ENCODE measurements at places on chromosomes 2 and 18.
A peak's percentile ranks its signal among the peaks of the same experiment; 100 is the strongest.

DNA sequence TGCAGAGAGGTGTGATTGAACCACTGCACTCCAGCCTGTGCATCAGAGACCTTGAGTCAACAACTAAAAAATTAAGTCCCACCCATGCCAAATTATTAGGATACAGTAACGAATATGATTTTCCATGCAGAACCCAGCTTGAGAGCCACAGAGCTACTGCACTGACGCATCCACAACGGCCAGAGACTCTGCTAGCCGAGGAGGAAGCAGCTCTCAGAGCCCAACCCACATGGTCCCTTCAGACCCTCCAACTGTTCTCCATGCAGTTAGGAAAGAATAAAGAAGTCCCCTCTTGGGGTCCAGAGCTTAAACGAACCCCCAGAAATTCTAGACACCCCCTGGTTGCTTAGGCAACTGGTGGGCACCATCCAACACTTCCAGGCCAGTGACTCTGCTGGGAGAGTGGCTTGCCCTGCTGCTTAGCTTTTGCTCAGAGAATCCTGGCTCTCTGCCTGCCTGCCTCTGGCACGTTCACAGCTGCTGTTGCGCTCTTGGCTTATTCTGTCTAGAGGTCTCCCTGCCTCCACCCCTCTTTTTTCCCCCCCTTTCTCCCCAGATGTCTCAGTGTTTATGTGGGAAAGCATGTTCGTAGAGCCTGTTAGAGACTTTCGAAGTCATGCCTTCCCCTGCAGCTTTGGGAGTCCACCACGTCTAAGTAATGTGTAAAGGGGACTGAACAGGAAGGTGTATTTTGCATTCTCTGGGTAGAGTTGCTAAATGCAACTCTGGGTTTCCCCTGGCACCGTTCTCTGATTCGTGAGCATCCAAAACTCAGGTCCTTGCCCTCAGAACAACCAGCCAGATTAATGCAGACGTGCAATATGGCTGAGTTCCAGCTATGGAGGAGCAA lies 26.0 kb upstream of the SP3 start:
- DNase-seq = peak; percentile 96

DNA sequence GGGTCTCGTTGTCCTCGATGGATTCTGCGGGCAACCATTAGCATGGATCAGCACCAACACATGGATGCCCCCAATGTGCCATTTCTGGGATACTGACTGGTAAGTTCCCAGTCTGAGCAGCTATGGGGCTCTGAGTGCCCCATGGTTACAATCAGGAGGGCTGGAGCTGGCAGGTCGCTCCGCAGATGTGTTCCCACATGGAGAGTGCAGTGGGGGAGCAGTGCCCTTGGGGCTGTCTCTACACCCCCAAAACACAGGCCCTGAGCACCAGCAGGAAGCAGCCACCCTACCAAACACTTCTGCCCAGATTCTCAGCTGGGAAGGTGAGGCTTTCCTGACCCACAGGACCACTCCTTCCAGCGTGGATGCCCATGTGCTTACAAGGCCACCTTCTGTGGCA lies 8.0 kb downstream of the NGEF start:
- DNase-seq = peak; percentile 69

DNA sequence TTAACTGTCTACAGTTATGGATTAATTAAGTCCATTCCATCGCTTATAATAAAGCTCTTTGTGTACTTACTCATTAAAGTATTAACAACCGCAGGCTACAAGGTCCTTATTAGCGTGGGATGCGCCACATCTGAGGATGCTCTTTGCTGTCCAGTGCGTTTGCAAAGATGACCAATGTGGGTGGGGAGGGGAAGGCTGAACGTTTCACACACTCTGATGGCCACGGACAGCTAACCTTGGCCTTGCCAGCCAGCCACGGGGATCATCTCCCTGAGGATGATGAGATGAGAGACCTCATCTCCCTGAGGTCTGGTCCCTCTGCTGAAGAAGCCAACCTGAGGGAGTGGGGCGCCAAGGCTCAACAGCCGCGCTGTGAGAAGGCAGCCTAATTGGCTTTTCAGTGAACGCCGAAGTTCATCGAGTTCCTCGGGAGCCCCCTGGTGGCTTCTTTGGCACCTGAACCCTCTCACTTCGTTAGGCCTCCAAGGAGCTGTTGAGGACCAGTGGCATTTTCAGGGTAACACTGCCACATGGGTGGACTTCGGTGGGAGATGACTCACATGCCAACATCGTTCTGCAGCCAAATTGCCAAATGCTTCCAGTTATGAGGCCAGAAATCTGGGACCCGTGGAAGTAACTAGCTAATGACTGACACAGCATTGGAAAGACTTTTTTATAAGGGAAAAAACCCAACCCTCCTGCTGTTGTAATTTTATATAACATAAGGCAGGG lies 69.3 kb upstream of the SEC11C start:
- DNase-seq = peak; percentile 97

- no peak for DNase-seq
These were observed 167.3 kb upstream of the SRD5A2 start for GRCh38 chr2:31748041-31748440.

DNA sequence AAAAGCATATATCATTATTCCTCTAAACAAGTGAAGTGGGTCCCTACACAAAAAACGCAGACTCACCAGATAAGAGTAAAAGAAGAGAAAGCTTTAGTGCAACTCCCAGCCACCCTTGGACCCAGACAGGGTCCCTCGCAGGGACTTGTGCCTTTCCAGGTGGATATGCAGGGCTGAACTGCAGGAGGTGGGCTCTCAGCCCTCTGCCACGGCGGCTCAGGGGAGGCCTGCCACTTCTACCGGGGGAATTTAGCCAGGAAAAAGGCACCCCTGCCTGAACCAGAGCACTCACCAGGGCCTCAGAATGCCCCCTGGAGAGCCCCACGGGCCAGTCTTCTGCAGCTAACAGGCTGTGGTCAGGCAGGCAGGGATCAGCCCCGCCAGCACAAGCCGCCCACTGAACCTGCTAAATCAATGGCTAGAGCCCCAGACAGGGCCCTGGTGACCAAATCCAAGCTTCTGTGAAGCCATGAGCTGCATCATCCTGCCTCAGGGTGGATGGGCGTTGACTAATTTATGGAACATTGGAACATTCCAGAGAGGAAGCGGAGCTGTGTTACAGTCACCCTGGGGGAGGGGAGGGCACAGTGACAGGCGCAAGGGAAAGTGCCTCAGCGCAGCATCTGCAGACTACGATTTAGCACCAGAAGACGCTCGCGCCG lies 209.3 kb downstream of the EIPR1 start:
- no peak for DNase-seq

DNA sequence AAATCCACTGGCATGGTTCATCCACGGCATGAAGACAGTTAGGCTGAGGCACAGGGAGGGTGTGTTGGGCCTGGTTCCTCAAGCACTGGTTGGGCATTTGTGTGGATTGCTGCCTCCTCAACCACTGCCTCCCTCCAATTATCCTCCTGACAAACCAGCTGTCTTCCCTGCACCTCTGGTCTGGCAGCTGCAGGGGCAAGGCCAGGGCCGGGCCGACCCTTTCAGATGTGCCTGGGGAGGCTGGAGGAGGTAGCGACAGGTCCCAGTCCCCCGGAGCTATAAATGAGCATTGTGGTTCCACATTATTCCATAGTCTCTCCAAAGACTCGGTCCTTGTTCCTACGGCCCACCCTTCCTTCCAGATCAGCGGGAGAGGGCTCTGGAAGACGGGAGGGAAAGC lies 86.2 kb downstream of the MBP start:
- peak; percentile 78 for DNase-seq

DNA sequence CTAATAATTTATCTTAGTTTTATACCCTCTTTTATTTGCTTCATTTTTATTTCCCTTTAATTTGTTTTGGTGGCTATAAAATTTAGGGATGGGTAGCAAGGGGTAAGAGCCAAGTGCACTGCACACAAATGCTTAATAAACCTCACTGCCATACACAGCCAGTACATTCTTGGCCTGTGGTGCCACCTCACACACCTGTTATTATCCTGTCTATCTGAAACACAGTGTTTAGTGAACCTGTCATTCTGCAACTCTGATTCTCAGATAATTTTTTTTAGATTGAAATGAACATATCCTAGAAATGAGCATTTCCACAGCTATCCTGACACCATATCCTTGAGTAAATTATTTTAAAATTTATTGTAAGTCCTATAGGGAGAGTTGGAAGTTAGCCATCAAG lies 807.5 kb downstream of the DCC start:
- no peak for DNase-seq

GRCh38 chr18:26574958-26575864 lies 26.9 kb upstream of the KCTD1 start:
- DNase-seq = peak; percentile 39

GRCh38 chr2:236010920-236011685 lies 157.1 kb downstream of the GBX2 start:
- no peak for DNase-seq

DNA sequence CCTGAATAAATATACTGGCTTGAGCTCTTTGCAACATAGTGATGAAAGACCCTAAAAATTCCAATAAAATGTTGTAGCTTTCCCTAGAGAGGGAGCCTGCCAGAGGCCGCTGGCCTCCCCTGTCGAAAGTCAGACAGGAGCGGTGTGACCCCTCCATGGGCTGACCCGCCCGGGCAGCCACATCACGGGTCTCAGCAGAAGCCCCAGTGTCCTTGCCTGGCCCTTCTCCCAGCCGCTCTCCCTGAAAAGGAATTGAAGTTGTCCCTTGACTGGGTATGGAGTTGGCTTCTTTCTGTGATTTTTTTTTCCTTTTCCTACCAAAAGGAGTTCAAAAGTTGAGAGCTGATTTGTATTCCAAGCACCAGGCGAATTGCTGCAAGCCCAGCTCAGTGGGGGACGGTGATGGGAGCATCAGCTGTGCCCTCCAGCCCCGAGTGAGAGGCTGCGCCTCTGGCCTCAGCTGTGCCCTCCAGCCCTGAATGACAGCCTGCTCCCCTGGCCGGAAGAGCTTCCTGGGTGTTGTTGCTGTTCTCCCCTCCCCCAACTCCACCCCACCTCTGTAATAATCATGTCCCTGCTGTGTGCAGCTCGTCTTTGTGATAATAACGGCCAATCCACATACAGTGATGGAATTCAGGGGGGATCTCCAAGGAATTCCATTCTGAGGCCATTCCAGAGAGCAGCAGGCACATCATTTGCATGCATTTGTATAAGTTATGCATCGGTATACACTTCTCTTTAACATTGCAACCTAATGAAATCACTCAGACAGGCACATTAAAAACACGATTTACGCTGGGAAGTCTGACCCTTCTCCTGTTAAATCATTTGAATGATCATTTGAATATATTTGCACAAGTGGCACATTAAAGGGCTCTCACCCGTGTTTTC lies 501.0 kb downstream of the EIPR1 start:
- DNase-seq = no peak

- no peak for DNase-seq
These were observed 31.4 kb upstream of the TMEM177 start for GRCh38 chr2:119647440-119648169.

GRCh38 chr2:217741381-217741955 lies 261.3 kb downstream of the TNS1 start:
- no peak for DNase-seq

GRCh38 chr2:176072951-176073904 lies 10.5 kb downstream of the EVX2 start:
- DNase-seq = no peak

GRCh38 chr2:3024401-3024935 lies 353.1 kb downstream of the EIPR1 start:
- no peak for DNase-seq

DNA sequence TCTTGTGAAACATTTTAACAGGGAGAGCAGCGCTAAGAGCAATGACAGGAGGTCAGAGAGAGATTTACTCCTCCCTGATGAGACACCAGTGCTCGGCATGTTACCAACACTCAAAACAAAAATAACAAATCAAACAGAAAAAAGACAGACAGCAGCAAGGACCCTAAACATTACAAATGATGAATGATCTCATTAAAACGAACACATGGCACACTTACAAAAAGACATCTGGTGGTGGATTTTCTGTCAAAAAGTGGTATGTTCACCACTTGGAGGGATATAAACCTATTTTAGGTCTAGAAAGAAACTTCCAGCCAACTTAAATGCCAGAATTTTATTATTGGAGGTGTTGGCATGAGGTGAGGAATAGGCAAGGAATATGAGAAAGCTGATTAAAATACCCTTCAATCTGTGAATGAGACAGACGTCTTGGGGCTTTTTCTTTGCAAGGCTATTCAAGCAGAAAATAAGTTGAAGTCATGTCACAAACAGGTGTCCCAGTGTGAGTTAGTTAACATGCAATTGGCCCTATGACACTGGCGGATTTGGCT lies 112.8 kb downstream of the PRELID3A start:
- no peak for DNase-seq

DNA sequence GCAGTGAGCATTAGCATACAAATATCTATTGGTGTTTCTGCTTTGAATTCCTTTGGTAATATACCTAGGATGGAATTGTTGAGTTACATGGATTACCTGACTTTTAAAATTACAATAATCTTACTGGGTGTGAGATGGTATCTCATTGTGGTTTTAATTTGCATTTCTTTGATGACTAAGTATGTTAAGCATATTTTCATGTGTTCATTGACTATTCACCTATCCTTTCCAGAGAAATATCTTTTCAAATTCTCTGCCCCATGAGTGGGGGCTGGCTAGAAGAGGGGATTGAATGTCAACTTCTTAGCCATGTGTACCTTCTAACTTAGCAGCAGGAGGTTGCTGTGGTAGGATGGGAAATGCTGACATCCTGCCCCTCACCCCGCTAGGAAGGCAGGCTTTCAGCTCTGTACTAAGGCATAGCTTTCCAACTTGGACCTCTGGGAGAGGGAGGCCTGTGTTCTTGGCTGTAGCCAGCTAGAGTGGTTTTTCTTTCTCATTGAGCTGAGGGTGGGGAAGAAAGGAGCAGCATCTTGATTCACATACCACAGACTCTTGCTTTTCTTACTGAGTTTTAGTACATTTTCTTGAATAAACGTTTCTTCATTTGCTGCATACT lies 63.3 kb upstream of the TTC27 start:
- DNase-seq = no peak

GRCh38 chr2:222963641-222964040 lies 88.3 kb upstream of the KCNE4 start:
- DNase-seq = no peak

- no peak for DNase-seq
These were observed 21.5 kb upstream of the ANXA4 start for GRCh38 chr2:69720404-69720803.

- no peak for DNase-seq
These were observed 131.8 kb upstream of the HS6ST1 start for GRCh38 chr2:128450211-128451024.

GRCh38 chr2:59233920-59234319 lies 992.8 kb upstream of the FANCL start:
- DNase-seq = no peak

DNA sequence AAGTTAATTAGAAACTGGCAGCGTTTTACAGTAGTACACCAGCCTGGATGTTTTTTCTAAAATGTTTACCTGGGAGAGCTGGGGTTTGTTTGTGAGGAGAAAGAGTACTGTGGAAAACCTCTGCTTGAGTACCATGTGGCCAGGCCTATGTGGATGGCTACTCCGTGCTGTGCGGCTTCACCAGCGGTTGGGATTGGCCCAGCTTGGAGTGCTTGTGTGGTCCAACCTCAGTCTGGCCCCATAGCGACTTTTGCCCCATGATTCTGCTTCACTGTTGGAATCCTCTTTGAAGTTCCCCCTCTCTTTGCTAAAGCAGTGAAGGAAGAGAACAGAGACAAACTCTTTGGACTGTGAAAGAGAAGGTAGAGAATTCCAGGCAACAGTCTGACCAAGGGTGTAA lies 15.9 kb downstream of the CD8A start:
- no peak for DNase-seq

Measured in lower leg skin (tissue), 4 donors.